Activated CD8-positive, alpha-beta memory T cell treated with anti-CD3 and anti-CD28 coated beads for 1 hour (primary cell): ENCODE measurements at places on chromosomes 11 and 22.

DNA sequence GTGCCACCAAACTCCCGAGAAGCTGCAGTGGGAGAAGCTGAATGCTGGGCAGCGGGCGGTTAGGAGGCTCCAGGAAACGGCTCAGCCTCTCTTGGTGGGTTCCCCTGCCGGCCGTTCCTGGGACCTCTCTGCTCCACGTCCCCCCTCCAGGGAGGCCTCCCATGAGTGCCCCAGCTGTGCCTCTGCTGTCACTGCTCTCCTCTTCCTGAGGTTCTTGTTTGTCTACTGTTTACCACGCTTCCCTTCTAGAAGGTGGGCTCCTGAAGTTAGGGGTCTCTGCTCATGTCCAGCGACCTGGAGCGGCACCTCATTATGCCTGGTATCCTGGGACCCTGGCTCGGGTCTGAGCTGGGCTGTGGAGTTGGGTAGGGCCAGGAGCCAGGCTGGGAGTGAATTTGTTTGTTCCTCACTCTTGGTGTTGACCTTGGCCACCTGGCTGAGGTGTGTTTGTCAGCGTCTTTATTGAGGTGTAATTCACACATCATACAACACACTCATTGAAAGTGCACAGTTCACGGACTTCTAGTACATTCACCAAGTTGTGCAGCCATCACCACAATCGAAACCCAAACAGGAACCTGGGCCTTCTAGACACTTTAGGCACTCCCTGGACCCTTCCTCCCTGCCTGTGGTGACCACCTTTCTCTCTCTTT lies 37.8 kb upstream of the GRAMD4 start:
- DNase-seq: no peak

- DNase-seq: no peak
Measured at GRCh38 chr11:108007819-108008218, 879 bp upstream of the CUL5 start.

GRCh38 chr11:112366777-112367176 lies 106.1 kb upstream of the PLET1 start:
- DNase-seq: no peak

- DNase-seq: no peak
Measured at GRCh38 chr11:121123496-121124069, 22.5 kb downstream of the TECTA start.

DNA sequence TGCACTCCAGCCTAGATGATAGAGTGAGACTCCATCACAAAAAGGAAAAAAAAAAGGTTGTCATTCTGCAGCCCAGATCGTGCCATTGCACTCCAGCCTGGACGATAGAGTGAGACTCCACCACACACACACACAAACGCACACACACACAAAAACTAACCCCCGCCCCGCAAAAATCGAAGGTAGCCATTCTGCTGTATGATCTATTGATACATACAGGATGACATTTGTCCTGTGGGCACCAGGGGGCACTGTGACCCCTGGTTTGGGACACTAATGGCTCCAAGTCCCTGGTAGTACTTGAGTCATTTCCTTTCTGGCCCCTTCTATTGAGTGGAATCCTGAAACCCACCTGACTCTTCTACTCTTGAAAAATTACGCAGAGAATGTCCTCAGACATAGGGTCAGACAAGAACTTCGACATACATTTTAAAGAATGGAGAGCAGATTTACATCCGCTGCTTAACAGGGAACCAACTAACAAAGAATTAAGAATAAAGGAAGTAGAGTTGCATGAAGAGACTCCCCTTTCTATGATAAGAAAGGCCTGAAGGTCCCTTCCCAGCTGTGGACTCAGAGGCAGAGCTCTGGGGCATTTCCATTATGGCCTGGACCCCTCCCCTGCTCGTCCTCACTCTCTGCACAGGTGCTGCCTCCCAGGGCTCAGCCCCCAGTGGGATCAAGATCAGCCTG lies 35.0 kb upstream of the PRAME start:
- DNase-seq: peak; percentile 30

- peak; percentile 54 for DNase-seq
Measured at GRCh38 chr11:61429346-61429690, 457 bp downstream of the CPSF7 start.

DNA sequence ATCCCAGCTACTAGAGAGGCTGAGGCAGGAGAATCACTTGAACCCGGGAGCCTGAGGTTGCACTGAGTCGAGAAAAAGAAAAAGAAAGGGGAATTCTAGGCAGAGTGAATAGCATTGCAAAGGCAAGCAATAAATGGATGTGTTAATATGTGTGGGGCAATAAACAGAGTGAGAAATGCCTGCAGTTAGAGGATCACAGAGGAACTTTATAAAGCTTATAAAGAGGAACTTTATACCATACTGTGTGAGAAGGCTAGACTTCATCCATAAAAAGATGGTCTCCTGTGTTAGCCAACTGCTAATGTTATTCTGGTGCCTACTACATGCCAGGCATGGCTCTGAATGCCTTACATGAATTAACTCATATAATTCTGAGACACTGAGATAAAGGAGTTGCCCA lies 841 bp downstream of the B3GNT6 start:
- no peak for DNase-seq
